ENCODE measurements at places on chromosomes 2 and 18.

- H3K4me1 ChIP-seq: peaks cover 3% of the 10 kb centered on the region
- H3K4me3 ChIP-seq: no peak overlapping the region
- H3K27ac ChIP-seq: no peak overlapping the region
- no peak for DNase-seq
Measured at GRCh38 chr2:127664895-127665225, 10.5 kb downstream of the LIMS2 start.

GRCh38 chr2:220279372-220279771 lies 651.9 kb downstream of the SLC4A3 start:
- H3K27me3 ChIP-seq: no peaks in the 10 kb centered on the region
- no peak for DNase-seq
- no peaks in the 10 kb centered on the region for H3K4me1 ChIP-seq
- no peaks in the 10 kb centered on the region for H3K36me3 ChIP-seq
- H3K4me3 ChIP-seq: no peak overlapping the region

GRCh38 chr18:49618742-49619681 lies 57.2 kb downstream of the LIPG start:
- H3K4me1 ChIP-seq: no peaks in the 10 kb centered on the region
- peaks cover 22% of the 10 kb centered on the region for H3K27me3 ChIP-seq
- no peak for DNase-seq
- no peak overlapping the region for H3K27ac ChIP-seq

GRCh38 chr2:198571393-198571792 lies 767.0 kb downstream of the PLCL1 start:
- DNase-seq: no peak
- H3K4me3 ChIP-seq: no peak overlapping the region
- no peaks in the 10 kb centered on the region for H3K27me3 ChIP-seq
- H3K4me1 ChIP-seq: no peaks in the 10 kb centered on the region
- no peaks in the 10 kb centered on the region for H3K36me3 ChIP-seq

- no peaks in the 10 kb centered on the region for H3K27me3 ChIP-seq
- peaks cover 48% of the 10 kb centered on the region for H3K4me1 ChIP-seq
- H3K4me3 ChIP-seq: peak overlapping the region; percentile 46
- no peak overlapping the region for H3K27ac ChIP-seq
- H3K36me3 ChIP-seq: peaks cover 17% of the 10 kb centered on the region
Measured at GRCh38 chr2:238009563-238009962, 42.7 kb downstream of the UBE2F start.

DNA sequence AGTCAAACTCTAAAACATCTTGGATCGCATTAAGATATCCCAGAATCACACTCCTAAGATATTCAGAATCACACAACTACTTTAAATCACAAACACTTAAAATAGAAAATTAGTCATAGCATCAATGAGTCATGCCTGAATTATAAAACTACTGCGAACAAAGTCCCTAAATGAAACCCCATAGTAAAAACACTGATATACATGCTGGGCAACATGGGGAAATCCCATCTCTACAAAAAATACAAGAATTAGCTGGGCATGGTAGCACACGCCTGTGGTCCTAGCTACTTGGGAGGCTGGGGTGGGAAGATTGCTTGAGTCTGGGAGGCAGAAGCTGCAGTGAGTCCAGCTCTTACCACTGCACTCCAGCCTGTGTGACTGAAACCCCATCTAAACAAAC lies 101.7 kb downstream of the COBLL1 start:
- no peak overlapping the region for H3K4me3 ChIP-seq
- DNase-seq: no peak
- no peak overlapping the region for H3K27ac ChIP-seq
- no peaks in the 10 kb centered on the region for H3K27me3 ChIP-seq
- no peaks in the 10 kb centered on the region for H3K36me3 ChIP-seq

- no peak overlapping the region for H3K4me3 ChIP-seq
- H3K27ac ChIP-seq: no peak overlapping the region
- H3K27me3 ChIP-seq: no peaks in the 10 kb centered on the region
Measured at GRCh38 chr2:124755386-124755785, 730.3 kb downstream of the CNTNAP5 start.

GRCh38 chr2:204545861-204546735 lies 823 bp downstream of the PARD3B start:
- H3K36me3 ChIP-seq: no peaks in the 10 kb centered on the region
- H3K4me1 ChIP-seq: peaks cover 16% of the 10 kb centered on the region

DNA sequence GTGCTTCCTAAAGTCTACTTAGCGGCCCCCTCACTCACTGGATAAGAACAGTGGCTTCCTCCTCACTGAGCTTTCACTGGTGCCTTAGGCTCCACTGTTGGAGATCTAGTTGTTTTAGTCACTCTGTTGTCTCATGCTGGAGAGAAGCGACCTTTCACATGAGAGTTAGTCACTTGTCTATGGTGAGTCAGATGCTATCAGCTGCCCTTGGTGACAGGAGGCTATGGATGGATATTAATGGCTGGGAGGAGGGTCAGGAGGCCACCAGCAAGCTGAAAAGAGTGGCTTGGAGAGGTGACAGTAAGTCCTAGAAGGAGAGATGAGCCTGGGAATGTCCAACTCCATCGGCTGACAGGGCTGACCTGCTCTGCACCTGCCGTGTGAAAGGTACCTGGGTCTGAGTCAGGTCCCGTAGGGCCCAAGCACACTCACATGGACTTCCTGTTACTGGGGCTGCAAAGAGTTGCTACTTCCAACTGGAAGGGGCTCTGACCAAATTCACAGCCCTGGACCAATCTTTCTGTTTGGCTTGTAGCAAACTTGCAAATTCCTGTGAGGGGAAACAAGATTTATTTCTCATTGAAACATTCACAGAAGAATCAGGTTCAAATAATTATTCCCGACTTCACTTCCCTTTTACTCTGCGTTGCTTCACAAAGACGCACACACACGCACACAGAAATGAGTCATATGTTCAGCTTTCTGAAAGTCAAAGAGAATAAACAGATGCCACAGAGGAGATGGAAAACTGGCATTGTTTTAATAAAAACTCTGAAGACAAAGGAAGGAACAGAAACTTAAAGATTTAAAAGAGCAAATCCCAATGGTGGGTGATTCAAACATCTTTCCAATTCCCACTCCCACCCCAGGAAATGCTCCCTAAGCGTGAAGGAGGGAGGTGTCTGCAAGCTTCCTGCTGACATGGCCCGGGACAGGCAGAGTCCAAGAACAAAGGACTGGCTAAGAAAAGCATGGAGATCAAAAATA lies 203.5 kb upstream of the TWIST2 start:
- H3K27ac ChIP-seq: no peak overlapping the region
- no peaks in the 10 kb centered on the region for H3K4me1 ChIP-seq
- H3K27me3 ChIP-seq: peaks cover 3% of the 10 kb centered on the region
- no peaks in the 10 kb centered on the region for H3K36me3 ChIP-seq

DNA sequence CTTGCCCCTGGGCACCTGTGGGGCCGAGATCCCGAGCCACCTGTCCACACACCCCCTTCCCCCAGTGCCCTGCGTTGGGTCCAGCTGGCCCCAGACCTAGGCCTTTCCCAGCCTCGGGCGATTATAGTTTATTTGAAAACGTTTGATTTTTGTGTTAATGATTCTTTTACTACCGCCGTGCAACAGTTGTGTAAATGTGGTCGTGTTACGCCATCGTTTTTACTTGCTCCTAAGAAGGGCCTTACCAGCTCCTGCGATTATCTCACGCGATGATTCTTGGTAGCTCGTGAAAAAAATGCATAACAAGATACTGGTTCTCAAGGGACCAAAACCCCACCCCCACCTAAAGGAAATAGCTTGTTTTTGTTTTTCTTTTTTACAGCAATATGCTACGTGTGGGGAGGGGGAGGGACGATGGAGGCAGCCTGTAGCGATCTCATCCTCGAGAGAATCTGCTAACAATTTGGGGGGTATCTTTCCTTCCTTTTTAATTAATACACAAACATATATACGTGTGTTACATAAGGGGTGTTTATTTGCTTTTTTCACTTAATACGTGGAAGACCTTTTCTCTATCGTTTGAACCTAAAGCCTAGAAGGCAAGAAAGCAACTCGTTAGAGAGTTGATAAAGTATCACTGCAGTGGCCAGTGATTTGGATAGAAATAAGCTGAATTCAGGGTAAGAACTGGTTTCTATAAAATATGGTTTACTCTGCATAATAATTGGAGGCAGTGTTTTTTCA lies 1.0 kb downstream of the ZDBF2 start:
- peak; percentile 17 for DNase-seq
- peak overlapping the region; percentile 82 for H3K4me3 ChIP-seq
- H3K4me1 ChIP-seq: peaks cover 25% of the 10 kb centered on the region

DNA sequence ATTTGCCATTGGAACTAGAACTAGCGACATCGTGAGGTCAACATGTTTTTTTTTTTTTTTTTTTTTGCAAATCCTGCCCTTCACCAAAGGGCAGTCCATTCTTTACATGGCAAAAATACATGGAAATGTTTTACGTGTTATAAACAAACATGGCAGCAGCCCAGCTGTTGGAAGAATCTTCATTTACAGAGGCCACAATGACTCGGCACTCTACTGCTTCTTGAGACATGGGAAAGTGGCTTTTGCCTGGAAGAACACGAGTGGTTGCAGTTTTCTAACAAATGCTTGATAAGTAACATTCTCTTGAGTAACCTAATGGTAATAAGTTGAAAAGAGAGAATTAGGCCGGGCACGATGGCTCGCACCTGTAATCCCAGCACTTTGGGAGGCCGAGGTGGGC lies 22.8 kb upstream of the POLR1B start:
- no peaks in the 10 kb centered on the region for H3K27me3 ChIP-seq
- H3K4me1 ChIP-seq: no peaks in the 10 kb centered on the region
- DNase-seq: no peak
- no peak overlapping the region for H3K27ac ChIP-seq
- H3K4me3 ChIP-seq: no peak overlapping the region

GRCh38 chr18:23134780-23135549 lies at the start of gene CABLES1:
Gene CABLES1 (plus strand): TSS chr18:23135485. CDS start chr18:23135763, 278 bp downstream.
- H3K4me3 ChIP-seq: peak within 1 kb of the TSS; percentile 72
- no peak within 1 kb of the TSS for H3K27ac ChIP-seq
- DNase-seq: peak; percentile 9
- H3K4me1 ChIP-seq: peaks cover 4% of the 10 kb centered on the region
- no peaks in the 10 kb centered on the region for H3K36me3 ChIP-seq

DNA sequence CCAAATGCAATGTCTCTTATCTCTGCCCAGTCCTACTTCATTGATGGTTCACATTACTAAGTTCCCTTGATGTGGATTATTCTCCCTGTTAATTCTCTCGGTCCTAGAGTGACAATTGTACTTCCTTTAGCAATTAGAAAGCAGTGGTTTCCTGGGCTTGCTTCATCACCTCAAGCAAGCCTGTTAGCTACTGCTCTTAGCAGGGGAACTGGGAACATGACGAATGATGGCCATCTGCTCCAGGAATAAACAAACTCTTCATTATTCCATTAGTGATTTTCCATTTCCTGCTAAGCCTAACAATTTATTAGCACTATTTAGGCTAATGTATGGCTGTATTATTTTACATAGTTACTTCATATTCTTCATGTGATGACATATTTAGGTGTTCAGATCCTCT lies 331.8 kb downstream of the MTX2 start:
- no peaks in the 10 kb centered on the region for H3K36me3 ChIP-seq
- peaks cover 23% of the 10 kb centered on the region for H3K27me3 ChIP-seq
- H3K27ac ChIP-seq: no peak overlapping the region
- H3K4me1 ChIP-seq: no peaks in the 10 kb centered on the region

DNA sequence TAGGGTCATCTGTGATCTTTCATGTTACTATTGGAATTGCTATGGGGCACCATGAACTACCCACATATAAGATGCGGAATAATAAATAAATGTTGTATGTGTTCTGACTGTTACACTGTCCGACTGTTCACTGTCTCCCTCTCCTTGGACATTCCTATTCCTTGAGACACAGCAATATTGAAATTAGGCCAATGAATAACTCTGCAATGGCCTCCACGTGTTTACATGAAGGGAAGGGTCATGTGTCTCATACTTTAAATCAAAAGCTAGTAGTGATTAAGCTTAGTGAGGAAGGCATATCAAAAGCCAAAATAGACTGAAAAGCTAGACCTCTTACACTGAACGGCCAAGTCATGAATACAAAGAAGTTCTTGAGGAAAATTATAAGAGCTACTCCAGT lies 751.3 kb downstream of the SOCS6 start:
- no peaks in the 10 kb centered on the region for H3K36me3 ChIP-seq
- no peaks in the 10 kb centered on the region for H3K4me1 ChIP-seq
- H3K27ac ChIP-seq: no peak overlapping the region
- no peak overlapping the region for H3K4me3 ChIP-seq
- H3K27me3 ChIP-seq: peaks cover 1% of the 10 kb centered on the region
- DNase-seq: no peak

GRCh38 chr2:29220506-29221270 lies 105.5 kb downstream of the CLIP4 start:
- peak overlapping the region; percentile 31 for H3K4me3 ChIP-seq
- H3K27me3 ChIP-seq: peaks cover 13% of the 10 kb centered on the region
- H3K27ac ChIP-seq: no peak overlapping the region
- no peaks in the 10 kb centered on the region for H3K36me3 ChIP-seq
- peaks cover 1% of the 10 kb centered on the region for H3K4me1 ChIP-seq
- DNase-seq: no peak

DNA sequence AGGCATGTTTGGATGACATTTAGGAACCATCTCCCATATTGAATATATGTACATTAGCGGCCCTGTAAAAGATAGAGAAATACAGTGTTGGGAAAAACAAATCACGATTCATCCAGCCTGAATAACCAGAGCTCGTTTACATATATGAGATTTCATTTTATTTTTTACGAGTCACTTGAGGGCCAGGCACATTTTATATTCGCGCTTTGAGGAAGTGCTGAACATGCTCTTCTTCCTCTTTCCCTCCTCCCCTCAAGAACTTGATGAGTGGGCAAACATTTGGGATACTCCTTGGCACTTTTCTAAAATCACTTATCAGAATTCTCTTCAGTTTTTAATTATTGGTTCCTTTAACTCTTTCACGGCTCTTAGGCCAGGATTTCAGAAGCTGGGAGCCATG lies 268.0 kb upstream of the TANK start:
- peaks cover 6% of the 10 kb centered on the region for H3K36me3 ChIP-seq
- DNase-seq: no peak
- H3K4me1 ChIP-seq: no peaks in the 10 kb centered on the region
- H3K27me3 ChIP-seq: no peaks in the 10 kb centered on the region

DNA sequence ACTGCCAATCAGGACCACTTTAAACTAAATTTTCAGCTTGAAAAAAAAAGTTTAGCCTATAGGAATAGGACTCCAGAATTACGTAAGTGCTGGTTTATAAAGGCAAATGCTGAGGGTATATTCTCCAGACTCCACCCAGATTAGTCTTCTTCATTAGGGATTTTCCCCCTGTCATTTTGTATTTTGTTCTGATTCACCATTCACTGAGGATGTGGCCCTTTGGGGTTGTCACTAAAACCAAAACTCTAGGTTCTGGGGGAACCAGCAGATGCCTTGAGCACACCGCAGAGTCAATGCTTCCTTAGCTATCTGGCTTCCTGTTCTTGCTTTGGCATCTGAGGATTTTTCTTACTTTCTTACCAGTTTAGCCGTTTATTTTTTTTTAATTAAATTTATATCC lies 10.5 kb downstream of the SCYGR4 start:
- peaks cover 7% of the 10 kb centered on the region for H3K27me3 ChIP-seq
- DNase-seq: no peak
- H3K4me1 ChIP-seq: no peaks in the 10 kb centered on the region
- no peaks in the 10 kb centered on the region for H3K36me3 ChIP-seq

DNA sequence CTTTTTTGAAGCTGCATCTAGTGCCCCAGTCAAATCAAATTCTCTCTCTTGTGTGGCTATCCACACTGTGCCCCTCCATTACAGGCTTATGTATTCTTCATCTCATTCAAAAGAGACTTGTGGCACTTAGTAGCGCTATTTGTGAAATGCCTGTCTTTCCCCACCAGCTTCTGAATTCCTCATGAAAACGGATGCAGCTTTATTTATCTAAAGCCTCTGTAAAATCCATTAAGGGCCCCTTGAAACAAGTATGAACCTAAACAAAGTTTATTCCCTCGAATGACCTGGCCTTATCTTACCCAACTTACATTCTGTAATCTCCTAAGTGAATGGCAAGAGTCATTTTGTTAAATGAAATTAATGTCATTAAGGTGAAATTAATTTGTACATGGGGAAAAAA lies 417.4 kb upstream of the PIK3C3 start:
- H3K27me3 ChIP-seq: no peaks in the 10 kb centered on the region
- no peak overlapping the region for H3K4me3 ChIP-seq
- no peak for DNase-seq
- no peak overlapping the region for H3K27ac ChIP-seq
